ENCODE measurements at places on chromosomes 7 and 10.

GRCh38 chr7:1090686-1091643, 3.1 kb downstream of the GPER1 start:
- no peak for DNase-seq

- DNase-seq: no peak
These were observed 68.9 kb upstream of the FRMD4A start for GRCh38 chr10:14399641-14400040.

GRCh38 chr10:28721318-28721951, 44.1 kb downstream of the BAMBI start:
- DNase-seq: no peak

DNA sequence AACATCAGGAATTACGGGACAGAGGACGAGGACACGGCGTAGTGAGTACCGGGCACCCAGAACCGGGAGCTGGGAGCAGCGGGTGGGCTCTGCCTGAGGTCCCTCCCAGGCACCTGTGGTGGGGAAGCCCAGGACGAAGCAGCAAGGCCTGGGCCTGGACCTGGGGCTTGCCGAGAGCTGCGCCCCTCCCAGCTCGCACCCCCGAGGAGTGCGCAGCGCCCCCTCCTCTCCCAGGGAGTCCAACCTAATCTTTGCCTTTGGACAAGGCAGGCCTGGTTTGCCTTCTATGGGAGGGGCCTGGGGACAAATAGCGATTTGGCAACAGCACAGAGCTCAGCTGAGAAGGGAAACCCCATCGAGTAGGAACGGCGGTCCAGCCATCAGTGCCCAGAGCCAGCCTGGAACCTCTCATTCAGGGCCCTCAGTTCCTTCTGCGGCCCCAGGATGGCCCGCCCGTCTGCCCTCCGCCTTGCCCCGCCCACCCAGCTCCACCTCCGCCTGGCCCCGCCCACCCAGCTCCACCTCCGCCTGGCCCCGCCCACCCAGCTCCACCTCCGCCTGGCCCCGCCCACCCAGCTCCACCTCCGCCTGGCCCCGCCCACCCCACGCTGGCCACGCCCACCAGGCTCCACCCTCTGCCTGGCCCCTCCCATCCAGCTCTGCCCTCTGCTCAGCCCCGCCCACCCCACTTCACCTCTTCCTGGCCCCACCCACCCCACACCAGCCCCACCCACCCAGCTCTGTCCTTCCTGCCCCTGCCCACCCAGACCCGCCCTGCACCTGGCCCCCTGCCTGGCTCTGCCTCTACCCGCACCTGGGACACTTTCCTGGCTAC, 32.5 kb upstream of the KNDC1 start:
- no peak for DNase-seq

- DNase-seq: no peak
These were observed 411.1 kb downstream of the GFRA1 start for GRCh38 chr10:115861864-115862263.

- DNase-seq: no peak
These were observed 6.8 kb upstream of the SNX8 start for GRCh38 chr7:2321020-2321419.

GRCh38 chr10:102120142-102120990, at the start of gene LDB1:
Gene LDB1 (minus strand): TSS chr10:102120368. CDS start chr10:102120110, 258 bp downstream.
- DNase-seq: peak; percentile 92

- DNase-seq: no peak
These were observed 71.6 kb downstream of the FBXL13 start for GRCh38 chr7:103003004-103003403.
